ENCODE measurements at places on chromosomes 7 and 10.

- no peaks in the 10 kb centered on the region for H3K4me1 ChIP-seq
- H3K27ac ChIP-seq = no peak overlapping the region
- H3K4me3 ChIP-seq = no peak overlapping the region
- peaks cover 10% of the 10 kb centered on the region for H3K36me3 ChIP-seq
Measured at GRCh38 chr7:2431260-2431867, 28.0 kb downstream of the CHST12 start.

- peak overlapping the region; percentile 52 for H3K27ac ChIP-seq
- H3K27me3 ChIP-seq = no peaks in the 10 kb centered on the region
- peak; percentile 80 for DNase-seq
- H3K36me3 ChIP-seq = no peaks in the 10 kb centered on the region
Measured at GRCh38 chr7:6248581-6248980, 23.8 kb downstream of the CYTH3 start.

DNA sequence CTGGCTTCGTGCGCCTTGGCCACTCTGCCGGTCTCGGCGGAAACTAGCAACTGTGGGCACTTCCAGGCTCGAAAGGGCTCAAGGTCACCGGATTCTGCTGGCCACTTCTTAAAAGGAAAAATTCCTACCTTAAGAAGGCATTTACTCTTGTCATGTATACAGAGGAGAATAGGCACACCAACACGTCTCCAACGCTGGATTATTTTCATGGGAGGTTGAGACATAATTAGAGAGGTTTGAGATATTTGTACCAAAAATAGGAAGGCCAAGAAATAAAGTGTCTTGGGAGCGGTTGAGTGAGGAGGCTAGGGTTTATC lies 4.5 kb upstream of the CYP26A1 start:
- H3K4me3 ChIP-seq = no peak overlapping the region
- H3K4me1 ChIP-seq = no peaks in the 10 kb centered on the region
- peaks cover 51% of the 10 kb centered on the region for H3K27me3 ChIP-seq
- H3K27ac ChIP-seq = no peak overlapping the region
- no peaks in the 10 kb centered on the region for H3K36me3 ChIP-seq

DNA sequence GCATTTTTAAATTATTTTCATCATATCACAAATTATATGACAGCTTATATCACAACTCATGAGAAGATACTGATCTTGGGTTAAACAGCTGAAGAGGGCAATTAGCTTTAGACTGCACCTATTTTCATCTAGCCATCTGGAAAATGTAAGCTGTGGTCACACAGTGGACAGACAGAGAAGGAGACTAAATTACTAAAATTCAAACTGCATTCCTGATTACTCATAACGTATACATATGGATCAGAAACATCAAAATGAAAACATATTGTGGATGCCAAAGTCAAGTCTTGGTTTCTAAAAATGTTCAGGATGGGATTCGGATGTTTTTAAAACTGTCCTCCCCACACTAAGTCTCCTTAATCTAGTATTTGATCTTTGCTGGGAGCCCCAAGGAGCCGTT lies 6.6 kb downstream of the BBIP1 start:
- H3K36me3 ChIP-seq = peaks cover 34% of the 10 kb centered on the region
- peak overlapping the region; percentile 54 for H3K27ac ChIP-seq
- peak; percentile 27 for DNase-seq
- H3K4me3 ChIP-seq = no peak overlapping the region
- peaks cover 38% of the 10 kb centered on the region for H3K4me1 ChIP-seq
- H3K27me3 ChIP-seq = no peaks in the 10 kb centered on the region

DNA sequence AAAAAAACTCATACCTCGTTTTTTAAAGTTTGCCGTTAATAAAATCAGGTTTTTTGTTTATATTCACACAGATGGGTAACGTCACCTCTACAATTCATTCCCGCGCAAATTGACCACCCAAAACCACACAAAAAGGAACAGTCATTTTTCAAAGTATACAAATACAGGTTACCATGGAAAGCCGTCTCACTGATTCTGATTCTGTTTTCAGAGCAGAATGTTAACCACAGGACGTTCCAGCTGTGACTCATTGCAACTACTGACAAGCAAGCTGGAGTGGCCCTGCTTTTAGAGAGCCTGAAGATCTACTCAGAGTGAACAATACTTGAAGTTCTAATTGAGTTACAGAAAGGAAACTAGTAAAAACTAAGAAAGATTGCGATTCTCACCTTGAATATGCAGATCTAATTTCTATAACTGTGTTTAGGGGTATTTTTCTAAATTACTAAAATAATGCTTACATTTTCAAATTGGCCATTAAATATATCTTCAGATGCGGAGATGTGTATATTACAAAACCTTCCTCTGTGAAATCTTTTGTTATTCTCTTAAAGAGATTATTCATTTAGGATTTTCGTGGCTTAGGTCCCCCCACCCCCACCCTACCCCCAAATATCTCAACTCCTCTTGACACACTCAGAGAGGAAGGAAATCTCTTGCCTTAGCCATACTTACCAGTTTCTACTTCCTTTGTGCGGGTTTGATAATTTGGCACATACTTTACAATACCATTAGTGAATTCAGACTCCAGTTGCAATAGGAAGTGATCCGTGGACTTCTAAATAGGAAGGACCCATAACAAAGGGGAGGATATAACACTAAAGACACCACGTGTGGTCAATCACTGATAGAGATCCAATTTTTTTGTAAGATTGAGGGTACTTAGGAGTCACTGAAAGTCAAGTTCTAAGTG lies 106.0 kb downstream of the CUBN start:
- peak overlapping the region; percentile 98 for H3K27ac ChIP-seq
- H3K27me3 ChIP-seq = no peaks in the 10 kb centered on the region
- no peaks in the 10 kb centered on the region for H3K36me3 ChIP-seq
- H3K4me3 ChIP-seq = peak overlapping the region; percentile 67

GRCh38 chr7:25541877-25542276 lies 313.6 kb upstream of the NPVF start:
- H3K27me3 ChIP-seq = peaks cover 80% of the 10 kb centered on the region
- H3K27ac ChIP-seq = no peak overlapping the region
- H3K36me3 ChIP-seq = no peaks in the 10 kb centered on the region
- H3K4me1 ChIP-seq = peaks cover 5% of the 10 kb centered on the region
- DNase-seq = no peak
- no peak overlapping the region for H3K4me3 ChIP-seq

GRCh38 chr10:48548531-48549135 lies 56.2 kb downstream of the ARHGAP22 start:
- H3K4me3 ChIP-seq = no peak overlapping the region
- no peaks in the 10 kb centered on the region for H3K27me3 ChIP-seq
- H3K4me1 ChIP-seq = no peaks in the 10 kb centered on the region
- H3K27ac ChIP-seq = no peak overlapping the region
- H3K36me3 ChIP-seq = no peaks in the 10 kb centered on the region
- no peak for DNase-seq

DNA sequence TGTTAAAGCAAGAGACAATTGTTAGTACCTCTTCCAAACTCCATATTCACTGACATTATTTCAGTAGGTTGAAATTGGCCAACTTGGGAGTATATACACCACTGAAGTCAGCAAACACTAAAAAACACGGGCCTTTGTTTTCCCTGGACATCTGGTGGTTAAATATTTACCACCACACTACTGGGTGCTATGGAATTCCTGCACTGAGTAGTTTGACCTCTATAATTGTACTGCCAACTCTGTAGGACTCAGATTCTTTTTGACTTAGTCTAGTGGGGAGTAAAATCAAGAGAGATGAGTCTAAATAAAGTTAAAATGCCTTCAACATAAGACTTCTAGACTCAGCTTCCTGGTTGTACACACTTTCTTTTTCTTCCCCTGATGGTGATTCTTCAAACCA lies 41.3 kb upstream of the TES start:
- no peak overlapping the region for H3K27ac ChIP-seq
- peaks cover 20% of the 10 kb centered on the region for H3K27me3 ChIP-seq
- H3K4me3 ChIP-seq = no peak overlapping the region

DNA sequence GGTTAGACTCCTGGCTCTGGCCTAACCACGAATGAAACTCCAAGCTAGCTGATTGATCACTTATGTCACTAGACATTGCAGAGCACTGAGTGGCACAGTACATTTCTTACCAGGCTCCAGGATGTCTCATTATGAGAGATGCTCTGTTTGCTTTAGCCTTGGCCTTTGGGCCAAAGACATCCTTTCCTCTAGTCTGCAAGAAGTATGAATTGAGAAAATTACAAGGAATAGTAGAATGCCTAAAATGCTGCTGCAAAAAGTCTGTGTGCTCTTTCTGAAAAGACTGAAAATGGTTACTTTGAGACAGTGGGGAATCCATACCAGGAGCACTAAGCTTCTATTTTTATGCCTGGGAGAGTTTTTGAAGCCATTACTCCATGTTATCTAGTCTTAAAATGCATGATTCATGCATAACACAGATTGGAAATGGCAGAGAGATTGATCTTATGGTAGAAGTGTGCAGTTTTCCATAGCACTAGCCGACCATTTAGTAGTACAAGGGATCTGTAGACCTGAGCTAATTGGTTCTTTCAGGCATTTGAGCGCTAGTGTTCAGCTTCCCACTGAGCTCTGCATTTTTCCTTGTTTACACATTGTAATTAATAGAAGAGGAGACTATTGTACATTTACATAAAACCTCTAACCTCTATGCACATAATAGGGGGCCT lies 303.8 kb downstream of the PRKG1 start:
- no peak for DNase-seq
- H3K36me3 ChIP-seq = no peaks in the 10 kb centered on the region
- H3K4me1 ChIP-seq = no peaks in the 10 kb centered on the region
- no peak overlapping the region for H3K27ac ChIP-seq
- no peaks in the 10 kb centered on the region for H3K27me3 ChIP-seq
- no peak overlapping the region for H3K4me3 ChIP-seq

- H3K36me3 ChIP-seq = peaks cover 12% of the 10 kb centered on the region
- no peak overlapping the region for H3K27ac ChIP-seq
- DNase-seq = no peak
- no peaks in the 10 kb centered on the region for H3K27me3 ChIP-seq
- H3K4me1 ChIP-seq = no peaks in the 10 kb centered on the region
- H3K4me3 ChIP-seq = no peak overlapping the region
Measured at GRCh38 chr10:79247373-79248137, 99.7 kb upstream of the PPIF start.

GRCh38 chr7:7867846-7868571 lies 100.6 kb upstream of the GLCCI1 start:
- H3K4me3 ChIP-seq = no peak overlapping the region
- H3K36me3 ChIP-seq = no peaks in the 10 kb centered on the region
- no peak overlapping the region for H3K27ac ChIP-seq
- H3K4me1 ChIP-seq = no peaks in the 10 kb centered on the region
- H3K27me3 ChIP-seq = no peaks in the 10 kb centered on the region
- no peak for DNase-seq

GRCh38 chr10:45091968-45092367 lies 91.2 kb downstream of the ZNF22 start:
- H3K36me3 ChIP-seq = no peaks in the 10 kb centered on the region
- DNase-seq = no peak
- no peak overlapping the region for H3K4me3 ChIP-seq
- no peak overlapping the region for H3K27ac ChIP-seq

- H3K4me3 ChIP-seq = no peak overlapping the region
- no peaks in the 10 kb centered on the region for H3K4me1 ChIP-seq
- no peaks in the 10 kb centered on the region for H3K27me3 ChIP-seq
- H3K27ac ChIP-seq = no peak overlapping the region
- no peaks in the 10 kb centered on the region for H3K36me3 ChIP-seq
- DNase-seq = no peak
Measured at GRCh38 chr10:133126431-133127290, 33.4 kb upstream of the KNDC1 start.

DNA sequence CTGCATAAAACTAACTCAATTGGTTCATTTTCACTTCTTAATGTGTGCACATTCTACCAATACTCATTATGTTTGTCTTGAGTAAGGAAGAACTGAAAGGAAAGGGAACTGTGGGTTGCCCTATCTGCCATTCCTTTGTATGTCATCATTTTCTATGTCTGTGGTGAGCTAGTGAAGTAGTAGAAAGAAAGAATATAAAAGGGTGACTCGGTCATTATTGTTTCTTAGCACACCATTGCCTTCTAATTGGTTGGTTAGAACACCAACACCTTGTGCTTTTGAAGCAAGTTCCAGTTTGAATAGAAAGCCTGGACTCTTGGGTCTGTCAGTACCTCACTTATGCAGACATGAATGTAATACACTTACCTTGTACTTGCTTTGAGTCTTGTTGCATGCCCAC lies 64.3 kb upstream of the MDFIC start:
- DNase-seq = no peak
- H3K27ac ChIP-seq = no peak overlapping the region
- H3K27me3 ChIP-seq = no peaks in the 10 kb centered on the region
- H3K4me3 ChIP-seq = no peak overlapping the region

DNA sequence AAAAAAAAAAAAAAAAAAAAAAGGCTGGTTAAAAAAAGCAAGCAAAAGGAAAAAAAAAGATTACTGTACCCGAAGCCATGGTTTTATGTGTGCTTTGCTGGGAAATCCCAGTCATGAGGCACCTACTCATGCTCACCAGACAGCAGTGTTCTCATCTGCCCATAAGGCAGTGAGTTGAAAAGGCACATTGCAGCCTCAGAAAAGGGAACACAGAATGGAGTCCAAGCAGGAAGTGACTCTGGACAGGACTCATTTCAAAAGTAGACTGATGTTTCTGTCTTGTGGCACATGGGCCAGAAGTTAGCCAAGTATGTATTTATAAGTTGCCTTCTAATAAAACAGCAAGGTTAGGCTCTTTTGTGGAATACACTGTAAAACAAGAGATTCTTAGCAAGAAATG lies 40.2 kb downstream of the PDSS1 start:
- H3K4me1 ChIP-seq = no peaks in the 10 kb centered on the region
- H3K27ac ChIP-seq = no peak overlapping the region
- H3K27me3 ChIP-seq = no peaks in the 10 kb centered on the region
- no peak for DNase-seq

GRCh38 chr10:100984672-100985177 lies 2.6 kb downstream of the MRPL43 start:
- peaks cover 5% of the 10 kb centered on the region for H3K4me1 ChIP-seq
- H3K36me3 ChIP-seq = peaks cover 28% of the 10 kb centered on the region
- no peak overlapping the region for H3K27ac ChIP-seq

DNA sequence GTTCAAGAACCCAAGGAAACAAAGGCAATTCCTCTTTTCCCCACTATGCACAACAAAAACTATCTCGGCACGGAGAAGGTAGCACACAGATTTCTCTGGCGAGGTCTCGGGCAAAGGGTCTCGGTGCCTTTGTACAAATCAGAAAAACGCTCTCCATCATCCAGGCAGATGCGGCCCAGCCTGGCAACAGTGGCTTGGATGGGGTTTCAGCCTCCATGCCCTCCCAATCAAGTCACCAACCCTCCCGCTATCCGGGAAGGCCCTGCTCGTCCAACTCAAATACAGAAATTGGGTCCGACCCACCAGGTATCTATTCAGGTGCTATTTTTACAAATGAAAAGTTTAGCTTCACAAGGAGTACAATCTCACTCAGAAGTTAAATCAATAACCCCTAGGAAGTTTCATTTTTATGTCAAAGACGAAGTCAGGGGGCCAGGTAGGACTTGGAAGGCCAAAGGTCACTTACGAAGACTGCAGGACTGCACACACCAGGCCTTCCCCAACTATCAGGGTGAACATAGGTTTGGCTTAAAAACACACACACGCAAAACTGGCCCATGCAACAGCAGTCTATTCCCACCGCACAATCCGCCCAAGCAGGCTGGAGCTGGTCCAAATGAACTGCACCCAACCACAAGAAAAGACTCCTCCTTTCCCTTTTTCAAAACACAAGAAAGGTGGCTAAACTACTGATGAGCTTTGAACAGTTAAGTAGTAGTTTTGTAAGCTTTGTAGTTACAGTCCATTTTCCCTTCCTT lies 43.0 kb downstream of the GNA12 start:
- no peaks in the 10 kb centered on the region for H3K27me3 ChIP-seq
- H3K4me3 ChIP-seq = no peak overlapping the region
- H3K4me1 ChIP-seq = peaks cover 34% of the 10 kb centered on the region
- no peak overlapping the region for H3K27ac ChIP-seq
- peak; percentile 43 for DNase-seq

GRCh38 chr7:41507686-41508268 lies 195.1 kb downstream of the INHBA start:
- H3K36me3 ChIP-seq = no peaks in the 10 kb centered on the region
- H3K27me3 ChIP-seq = no peaks in the 10 kb centered on the region
- no peak overlapping the region for H3K4me3 ChIP-seq
- DNase-seq = no peak
- H3K4me1 ChIP-seq = no peaks in the 10 kb centered on the region
- H3K27ac ChIP-seq = no peak overlapping the region

Measured in MCF 10A (cell line).